ENCODE measurements at places on chromosomes 3 and 15.

DNA sequence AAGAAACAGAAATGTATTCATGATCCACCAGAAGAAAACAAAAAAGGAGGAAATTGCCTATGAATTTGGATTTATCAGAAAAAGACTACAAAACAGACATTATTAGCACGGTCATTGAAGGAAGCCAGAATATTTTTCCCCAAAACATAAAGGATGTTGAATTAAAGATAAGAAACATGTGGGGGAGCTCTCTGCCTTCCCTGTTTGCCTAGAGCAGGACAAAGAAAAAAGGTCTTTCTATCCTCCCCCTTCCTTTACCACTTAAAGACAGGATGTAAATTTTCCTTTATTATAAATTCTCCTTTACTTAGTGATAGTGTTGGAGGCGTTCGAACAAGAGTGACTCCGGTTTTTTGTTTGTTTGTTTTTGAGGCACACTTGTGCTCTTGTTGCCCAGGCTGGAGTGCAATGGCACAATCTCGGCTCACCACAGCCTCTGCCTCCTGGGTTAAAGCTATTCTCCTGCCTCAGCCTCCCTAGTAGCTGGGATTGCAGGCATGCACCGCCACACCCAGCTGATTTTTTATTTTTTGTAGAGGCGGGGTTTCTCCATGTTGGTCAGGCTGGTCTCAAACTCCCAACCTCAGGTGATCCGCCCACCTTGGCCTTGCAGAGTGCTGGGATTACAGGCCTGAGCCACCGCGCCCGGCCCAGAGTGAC lies 14.9 kb upstream of the RPN1 start:
- no peak for DNase-seq

- peak; percentile 53 for DNase-seq
These were observed 1.3 kb downstream of the FEM1B start for GRCh38 chr15:68278595-68279405.

DNA sequence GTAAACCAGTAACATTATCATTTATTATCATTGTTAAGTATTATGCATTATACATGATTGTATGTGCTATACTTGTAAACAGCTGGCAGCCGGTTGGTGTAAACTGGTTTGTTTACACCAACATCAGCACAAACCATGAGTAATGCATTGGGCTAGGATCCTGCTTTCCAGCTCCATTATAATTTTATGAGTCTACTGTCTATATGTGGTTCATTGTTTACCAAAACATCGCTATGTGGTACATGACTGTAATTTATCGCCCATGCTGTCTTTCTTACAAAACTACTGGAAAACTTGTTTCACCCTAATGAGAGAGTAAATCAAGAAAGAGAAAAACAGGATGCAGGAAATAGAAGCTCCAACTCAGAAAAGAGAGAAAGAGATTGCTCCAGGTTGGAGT lies 224.8 kb upstream of the CBLB start:
- no peak for DNase-seq

GRCh38 chr15:70051948-70052633 lies 45.6 kb downstream of the TLE3 start:
- no peak for DNase-seq

GRCh38 chr15:80070840-80071239 lies 11.4 kb downstream of the ZFAND6 start:
- DNase-seq = peak; percentile 40

- peak; percentile 60 for DNase-seq
These were observed 153.3 kb downstream of the P3H2 start for GRCh38 chr3:189967254-189967865.

DNA sequence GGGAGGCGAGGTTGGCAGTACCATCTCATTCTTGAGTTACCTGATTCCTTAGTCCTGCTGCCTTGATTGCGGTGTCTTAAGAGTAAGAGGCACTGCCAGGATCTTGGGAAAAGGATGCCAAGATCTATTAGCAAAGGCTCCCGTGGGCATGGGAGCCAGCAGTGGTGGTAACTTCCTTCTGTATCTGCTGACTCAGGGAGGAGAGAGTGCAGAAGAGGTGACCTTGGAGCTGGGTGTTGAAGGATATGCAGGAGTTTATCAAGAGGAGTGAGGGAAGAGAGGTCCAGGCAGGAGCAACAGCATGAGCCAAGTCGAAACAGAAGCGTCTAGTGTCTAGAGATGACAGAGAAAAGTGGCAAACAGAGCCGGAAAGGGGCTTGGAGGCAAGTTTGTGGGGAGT lies 4.5 kb downstream of the MESP2 start:
- DNase-seq = no peak

- peak; percentile 77 for DNase-seq
These were observed 31.4 kb downstream of the MAPK6 start for GRCh38 chr15:52050416-52050815.

DNA sequence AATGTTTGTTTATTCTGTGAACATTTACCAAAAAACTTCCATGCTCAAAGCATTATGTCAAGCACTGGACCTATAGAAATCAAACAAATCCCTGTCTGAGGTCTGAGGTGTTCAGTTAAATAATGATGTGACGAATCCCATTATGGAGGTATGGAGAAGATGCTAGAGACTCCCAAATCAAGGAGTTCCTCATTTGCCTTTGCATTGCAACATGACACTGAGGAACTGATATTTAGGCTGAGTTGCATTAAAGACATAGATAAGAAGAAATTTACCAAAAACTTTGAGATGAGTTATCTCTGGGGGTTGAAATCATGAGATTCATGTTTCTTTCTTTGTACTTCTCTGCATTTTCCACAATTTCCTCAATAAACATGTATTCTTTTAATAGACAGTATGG lies 16.0 kb downstream of the CD200 start:
- no peak for DNase-seq

GRCh38 chr3:184800349-184800930 lies 11.5 kb upstream of the VPS8 start:
- peak; percentile 51 for DNase-seq

GRCh38 chr3:194720048-194720447 lies 34.4 kb downstream of the FAM43A start:
- DNase-seq = no peak

DNA sequence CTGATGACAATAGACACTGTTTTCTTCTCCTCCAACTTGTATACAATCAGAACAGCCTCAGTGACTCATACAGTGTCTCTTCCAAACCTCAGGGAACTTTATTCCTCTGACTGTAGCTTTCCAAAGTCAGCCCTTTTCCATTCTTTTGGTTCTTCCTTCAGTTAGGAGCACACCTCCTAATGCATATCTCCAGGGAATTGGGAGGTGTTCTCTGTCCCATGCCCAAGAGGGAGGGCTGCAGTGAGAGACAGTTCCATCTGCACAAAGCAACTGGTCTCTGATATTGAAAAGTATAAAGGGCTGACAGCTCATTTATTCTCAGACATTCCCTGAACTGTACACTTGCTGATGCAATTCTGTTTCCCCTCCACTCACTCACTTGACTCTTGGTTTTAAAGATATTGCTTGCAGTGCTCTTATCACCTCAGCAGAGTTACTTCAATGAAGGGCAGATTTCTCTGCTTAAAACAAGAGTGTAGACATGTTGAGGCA lies 337.8 kb upstream of the TBC1D5 start:
- peak; percentile 63 for DNase-seq

DNA sequence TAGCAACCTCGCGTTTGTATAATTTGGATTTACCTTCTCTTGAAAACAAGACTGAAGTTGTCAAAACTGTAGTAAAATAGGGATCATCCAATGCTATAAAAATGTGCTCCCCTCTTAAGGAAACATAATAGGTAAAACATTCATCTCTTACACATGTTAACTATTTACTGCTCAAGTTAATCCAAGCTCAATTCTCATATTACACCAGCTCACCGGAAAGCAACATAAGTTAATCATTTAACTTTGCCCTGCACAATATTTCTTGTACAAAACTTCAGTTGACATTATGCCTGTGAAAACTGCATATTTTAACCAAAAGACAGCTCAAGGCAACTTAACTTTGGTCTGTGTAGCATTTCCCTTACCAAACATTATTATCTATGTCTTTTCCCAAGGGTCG lies 634.2 kb downstream of the NAALADL2 start:
- peak; percentile 6 for DNase-seq

DNA sequence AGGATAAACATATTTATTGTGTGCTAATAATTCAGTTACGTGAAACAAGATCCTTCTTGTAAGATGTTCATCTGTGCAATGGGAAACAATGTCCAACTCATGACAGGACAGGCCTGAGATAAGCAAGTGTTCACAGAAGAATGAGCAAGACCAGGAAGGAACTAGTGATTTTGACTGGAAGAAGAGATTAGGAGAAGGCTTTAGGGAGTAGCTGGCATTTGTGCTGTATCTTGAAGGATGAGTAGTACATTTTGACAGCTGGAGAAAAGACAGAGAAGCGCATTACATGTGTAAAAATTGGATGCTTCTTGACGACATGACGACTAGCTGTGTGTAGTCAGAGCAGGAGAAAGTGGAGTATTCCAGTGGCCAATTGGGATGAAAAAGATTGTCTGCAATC lies 48.4 kb downstream of the GBE1 start:
- DNase-seq = no peak

- peak; percentile 54 for DNase-seq
These were observed 296.6 kb downstream of the SUCLG2 start for GRCh38 chr3:67357610-67358458.

GRCh38 chr3:186166491-186167288 lies 57.8 kb upstream of the ETV5 start:
- DNase-seq = no peak

GRCh38 chr15:30036036-30036703 lies 46.6 kb upstream of the GOLGA8J start:
- DNase-seq = no peak

DNA sequence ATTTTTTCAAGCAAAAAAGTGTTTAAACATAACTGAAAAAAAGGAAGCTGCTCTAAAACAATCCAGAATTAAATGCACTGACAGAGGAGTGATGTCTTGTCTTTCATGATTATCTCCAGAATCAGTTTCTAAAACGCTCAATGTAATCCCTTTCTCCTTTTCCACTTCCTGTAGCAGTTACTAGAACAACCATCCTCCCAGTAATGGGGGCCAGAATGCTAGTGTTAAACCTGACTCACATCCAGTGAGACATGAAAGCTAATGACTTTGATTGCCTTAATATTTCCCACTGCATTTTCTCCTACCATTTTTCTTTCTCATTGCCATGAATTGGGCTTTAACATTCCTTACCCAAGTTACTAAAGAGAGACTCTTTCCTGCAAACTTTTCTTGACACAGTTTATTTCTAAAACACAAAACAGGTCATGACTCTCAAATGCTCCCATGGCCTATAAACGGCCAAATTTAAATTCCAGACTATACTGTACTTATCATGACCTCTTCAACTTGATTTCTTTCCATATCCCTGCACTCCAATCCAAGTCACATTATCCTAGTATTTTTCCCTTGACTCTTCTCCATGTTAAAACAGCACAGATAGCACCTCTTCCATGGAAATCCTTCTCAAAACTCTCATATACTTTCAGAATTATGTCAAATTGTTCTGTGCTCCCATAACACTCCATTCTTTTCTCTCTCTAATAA lies 341.4 kb downstream of the NAALADL2 start:
- DNase-seq = peak; percentile 46

DNA sequence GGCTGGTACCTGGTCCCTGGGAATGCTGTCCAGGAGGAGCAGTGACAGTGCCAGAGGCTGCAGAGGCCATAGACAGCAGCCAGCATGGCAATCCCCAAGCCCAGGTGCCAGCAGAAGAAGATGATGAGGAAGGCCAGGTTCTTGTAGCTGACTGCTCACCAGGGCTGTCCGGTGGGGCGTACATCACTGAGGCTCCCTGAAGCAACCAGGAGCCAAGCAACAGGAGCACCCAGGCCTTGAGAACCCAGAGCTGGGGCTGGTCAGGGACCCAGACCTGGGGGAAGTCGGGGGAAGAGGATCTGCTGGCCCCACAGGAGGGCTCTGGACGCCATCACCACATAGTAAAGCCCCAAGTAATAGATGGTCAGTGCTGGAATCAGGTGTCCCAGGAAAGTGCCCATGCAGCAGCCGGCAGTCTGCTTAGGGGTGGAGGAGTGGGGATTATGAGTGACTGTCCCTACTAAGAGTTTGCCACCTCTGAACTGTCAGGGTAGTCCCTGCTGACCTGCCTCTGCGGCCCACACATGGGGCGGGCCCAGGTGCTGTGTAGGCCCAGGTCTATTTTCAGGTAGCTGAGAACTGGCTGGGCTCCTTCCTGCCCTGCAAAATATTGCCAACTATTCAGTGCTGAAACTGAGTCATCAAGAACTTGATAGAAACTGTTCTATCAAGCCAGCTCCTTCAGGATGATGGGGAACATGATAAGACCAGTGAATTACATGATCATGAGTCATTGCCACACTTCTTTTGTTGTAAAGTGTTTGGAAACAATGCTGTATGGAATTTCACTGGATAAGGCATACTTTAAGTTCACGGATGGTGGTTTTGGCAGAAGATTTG lies 68.7 kb downstream of the CHRD start:
- peak; percentile 92 for DNase-seq
